Stimulated activated CD4-positive, alpha-beta T cell treated with anti-CD3 and anti-CD28 coated beads, TNF-alpha, amount 100 ng/mL, for 24 hours (primary cell): ENCODE measurements at places on chromosomes 3 and 15.

- DNase-seq, result no peak
Measured at GRCh38 chr15:85028416-85028815, 46.8 kb downstream of the PDE8A start.

DNA sequence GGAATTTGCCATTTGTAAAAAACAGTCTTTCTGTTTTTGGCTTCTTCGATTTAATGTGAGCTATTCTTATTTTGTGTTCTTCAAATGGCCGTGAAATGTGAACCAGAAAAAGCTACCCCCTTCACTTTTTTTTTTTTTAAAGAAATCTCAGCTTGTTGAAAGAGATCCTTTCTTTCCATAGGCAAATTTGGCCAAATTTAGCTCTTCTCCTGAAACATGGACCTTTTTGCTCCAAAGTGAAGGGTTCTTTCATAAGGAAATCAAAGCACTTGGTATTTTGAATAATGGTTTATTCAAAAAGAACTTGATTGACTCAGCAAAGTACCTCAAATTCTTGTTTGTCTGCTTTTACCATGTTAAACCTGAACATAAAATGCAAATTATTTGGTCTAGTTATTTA is 10.1 kb downstream of the RCN2 start:
- DNase-seq, result no peak

DNA sequence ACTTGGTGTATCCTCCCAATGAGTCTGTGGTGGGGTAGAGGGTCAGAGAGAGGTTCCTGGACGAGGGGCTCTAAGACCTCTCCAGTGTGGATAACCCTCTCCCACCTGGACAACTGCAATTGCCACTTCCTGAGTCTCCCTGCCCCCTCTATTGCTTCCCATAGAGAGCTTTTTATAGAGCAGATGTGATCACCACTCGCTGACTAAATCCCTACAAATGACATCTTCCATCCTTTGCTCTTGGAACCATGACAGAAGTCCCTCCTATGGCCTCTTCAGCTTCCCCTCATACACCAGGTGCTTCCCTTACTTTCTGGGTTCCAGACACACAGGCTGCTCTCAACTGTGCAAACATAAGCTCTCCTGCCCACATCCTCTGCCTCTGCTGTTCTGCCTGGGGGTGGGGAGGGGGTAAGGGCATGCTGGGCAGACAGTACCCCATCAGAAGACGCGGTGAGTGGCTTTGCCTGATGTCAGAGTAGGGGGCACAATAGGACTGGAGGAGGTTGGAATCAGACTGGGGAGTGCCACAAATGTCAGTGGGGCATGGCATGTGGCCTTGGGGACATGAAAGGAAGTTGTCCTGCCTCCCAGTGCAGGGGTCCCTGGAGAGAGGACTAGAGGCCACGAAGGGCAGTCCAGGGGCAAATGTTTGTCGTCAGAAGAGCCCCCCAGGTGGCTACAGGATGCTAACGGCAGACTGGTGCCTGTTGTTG is 15.2 kb downstream of the ITIH3 start:
- no peak for DNase-seq

DNA sequence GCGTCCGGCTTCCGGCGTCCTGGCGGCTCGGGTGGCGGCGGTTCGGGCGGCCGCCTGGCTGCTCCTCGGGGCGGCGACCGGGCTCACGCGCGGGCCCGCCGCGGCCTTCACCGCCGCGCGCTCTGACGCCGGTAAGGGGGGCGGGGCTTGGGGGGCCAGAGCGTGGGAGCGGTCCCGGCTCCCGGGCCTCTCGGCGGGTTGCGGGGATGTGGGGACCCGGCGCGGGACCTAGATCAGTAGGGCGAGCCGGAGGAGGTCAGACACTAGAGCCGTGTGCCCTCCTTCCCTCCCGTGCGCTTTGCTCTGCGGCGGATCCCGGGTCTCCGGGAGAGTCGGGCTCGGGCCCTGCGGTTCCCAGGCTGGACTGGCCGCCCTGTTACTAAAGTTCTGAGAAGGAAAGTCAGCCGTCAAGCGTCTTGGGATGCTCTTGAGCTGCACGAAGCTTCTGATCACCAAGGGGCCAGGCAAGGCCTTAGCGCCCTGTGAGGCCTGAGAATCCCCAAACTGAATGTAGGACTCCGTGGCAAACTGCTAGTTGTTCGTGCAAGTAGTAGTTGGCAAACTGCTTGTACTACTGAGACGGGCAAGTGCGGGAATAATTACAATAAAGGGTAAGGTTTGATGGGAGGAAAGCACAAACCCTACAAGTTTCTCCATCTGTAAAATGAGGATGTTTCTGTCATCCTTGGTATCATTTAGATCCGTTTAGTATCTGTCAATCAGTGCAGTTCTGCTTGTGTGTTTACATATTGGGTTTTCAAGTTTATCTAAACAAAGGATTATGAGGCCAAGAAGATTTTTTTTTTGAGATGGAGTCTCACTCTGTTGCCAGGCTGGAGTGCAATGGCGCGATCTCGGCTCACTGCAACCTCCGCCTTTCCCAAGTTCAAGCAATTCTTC is 587 bp downstream of the PIGX start:
- DNase-seq, result peak; percentile 65

DNA sequence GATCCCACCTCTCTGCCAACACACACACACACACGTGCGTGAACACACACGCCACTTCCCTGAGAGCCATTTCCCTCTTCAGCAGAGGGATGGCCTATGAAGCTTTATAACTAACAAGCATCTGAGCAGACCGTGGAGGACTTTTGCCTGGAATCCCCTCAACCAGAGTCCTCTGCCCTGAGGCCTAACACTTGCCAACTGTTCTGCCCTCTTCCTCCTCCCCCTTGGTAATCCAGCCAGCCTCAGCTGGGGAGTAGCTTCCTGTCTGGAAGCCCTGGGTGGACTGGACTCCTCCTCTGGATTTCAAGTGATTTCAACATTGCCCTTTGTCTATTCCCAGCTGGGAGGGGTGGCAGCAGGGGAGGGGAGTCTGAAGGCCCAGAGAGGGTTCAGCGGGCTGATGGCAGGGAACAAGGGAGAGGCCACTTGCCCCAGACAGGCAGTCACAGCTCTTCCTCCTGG is 68.4 kb upstream of the HACD2 start:
- no peak for DNase-seq

DNA sequence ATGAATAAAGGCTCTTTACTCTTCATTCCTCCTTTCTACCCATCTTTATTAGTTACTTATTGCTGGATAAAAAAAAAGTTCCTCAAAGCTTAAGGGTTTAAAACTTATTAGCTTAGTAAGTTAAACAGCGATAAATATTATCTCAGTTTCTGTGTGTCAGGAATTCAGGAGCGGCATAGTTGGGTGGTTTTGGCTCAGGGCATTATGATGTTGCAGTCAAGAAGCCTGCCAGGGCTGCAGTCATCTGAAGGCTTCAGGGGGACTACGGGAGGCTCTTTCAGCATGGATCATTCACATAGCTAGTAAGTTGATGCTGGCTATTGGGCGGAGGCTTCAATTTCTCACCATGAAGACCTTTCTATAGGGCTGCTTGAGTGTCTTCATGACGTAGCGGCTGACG is 1.9 kb upstream of the DLG1 start:
- DNase-seq, result no peak

GRCh38 chr15:57640930-57641682 is 49.4 kb downstream of the MYZAP start:
- DNase-seq, result no peak

- DNase-seq, result no peak
Measured at GRCh38 chr15:74444106-74445062, 10.6 kb upstream of the SEMA7A start.

- no peak for DNase-seq
Measured at GRCh38 chr3:71056327-71056726, 527.2 kb downstream of the FOXP1 start.

- DNase-seq, result no peak
Measured at GRCh38 chr15:62421289-62421688, 256.2 kb upstream of the C2CD4B start.

DNA sequence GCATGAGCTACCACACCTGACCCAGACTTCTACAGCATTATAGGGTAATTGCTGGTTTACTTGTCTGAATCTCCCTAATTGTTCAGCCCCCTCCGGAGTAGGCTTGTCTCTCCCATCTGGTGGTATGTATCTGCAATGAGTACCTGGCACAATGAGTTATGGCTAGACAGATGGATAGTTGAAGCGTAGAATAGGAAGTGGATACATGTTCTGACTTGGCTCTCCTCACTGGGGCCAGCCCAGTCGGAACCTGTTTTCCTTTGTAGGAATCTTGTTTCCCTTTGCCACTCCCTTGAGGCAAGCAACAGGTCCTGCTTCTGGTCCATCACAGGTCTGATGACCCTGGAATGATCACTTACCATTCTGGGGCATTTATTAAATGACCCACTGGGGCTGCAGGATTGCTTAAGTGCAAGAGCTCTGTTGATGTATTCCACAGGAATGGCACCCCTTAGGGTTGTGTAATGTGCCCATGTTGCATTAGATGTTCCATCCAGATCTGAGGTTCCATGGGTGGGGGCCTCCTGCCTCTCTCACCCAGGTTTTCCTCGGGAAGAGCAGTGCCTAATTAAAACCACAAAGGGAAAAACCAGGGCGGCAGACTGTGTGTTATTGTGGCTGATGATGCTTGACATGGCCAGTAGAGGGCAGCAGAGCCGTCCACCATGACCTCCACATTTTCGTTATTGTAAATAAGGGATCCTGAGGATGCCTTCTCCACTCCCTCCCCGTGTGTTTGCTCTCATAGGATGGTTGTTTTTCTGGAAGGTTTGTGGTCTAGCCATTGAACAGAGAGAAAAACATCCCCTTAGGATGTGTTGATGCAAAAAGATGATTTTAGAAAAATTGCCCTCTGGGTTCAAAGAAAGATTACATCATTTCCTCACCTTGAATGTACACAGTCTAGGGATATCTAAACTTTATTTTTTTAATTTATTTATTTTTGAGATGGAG is 58.0 kb downstream of the CMTM8 start:
- DNase-seq, result peak; percentile 38

DNA sequence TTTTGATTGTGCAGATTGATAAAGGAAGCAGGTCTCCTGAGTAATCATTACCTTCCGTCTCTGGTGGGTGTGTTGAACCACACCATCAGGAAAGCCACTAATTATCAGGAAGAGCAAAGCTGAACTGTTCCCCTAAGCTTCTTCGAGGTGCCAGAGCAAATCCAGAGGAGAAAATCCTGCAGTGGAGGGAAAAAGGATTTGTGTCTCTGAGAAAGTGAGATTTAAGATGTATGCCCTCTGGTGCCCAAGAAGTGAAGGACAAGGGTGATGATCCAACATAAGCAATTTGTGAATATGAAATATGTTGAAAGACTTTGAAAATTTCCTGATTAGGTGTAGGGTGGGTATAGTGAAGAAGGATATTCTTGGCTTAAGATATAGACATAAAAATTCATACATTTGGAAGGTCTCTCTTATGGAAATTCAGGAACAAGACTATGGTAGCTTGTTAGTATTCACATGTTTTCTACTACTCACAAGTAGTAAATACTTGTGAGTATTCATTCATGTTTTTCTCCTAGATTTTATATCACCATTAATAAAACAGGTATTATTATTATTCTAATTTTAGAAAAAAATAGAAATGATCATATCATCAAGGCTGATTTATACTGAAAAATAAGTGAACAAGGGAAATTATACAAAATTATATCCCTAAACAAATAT is 34.8 kb downstream of the COMMD2 start:
- no peak for DNase-seq

- DNase-seq, result no peak
Measured at GRCh38 chr3:34859746-34860145, 779.6 kb upstream of the ARPP21 start.

DNA sequence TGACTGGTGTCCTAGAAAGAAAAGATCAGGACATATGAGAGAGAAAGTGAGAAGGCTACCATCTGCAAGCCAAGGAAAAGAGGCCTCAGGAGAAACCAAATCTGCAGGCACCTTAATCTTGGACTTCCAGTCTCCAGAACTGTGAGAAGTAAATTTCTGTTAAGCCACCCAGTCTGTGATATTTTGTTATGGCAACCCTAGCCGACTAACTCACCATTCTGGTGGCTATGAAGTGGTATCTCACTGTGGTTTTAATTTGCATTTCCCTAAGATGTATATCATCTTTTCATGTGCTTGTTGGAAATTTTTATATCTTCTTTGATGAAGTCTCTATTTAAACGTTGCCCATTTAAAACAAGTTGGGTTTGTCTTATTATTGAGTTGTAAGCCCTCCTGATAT is 40.6 kb downstream of the ILDR1 start:
- no peak for DNase-seq

DNA sequence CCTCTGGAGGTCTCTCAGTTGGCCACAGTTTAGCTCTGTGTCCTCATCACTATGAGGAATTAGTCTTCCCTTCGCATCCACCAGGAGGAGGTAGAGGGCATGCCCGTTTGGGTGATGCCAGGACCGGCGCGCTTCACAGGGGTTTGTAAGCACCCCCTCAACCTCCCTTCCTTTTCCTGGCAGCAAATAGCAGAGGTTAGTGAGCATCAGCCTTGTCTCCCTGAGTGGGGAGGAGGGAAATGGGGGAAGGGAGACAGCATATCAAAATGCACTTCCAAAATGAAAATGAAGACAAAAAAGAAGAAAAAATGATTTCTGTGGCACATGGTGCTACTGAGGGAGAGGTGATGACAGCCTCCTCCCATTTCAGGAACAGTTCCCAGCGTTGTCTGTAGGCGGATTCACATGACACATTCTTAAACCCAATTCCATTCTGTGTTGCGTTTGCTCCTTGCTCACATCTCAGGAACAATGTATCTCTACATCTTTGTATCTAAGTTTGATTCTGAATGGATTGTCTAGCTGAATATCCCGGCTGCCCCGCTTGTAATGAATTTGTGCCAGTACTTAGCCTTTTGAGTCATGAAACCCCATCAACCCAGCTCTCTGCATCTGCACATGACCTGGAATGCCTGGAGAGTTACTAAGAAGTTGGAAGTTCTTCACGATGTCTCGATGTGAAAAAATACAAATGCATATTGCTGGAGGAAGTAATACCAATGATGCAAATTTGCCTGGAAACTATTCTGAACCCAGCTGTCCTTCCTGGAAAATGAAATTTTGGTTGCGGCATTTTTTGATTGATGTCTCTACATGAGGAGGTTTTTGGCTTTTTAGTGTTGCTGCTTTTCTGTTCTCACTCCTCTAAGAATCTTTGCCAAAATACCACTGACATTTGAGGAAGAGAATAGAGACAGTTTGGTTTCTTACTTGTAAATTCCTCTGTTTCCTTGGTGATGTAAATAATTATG is 45.2 kb downstream of the TYRO3 start:
- DNase-seq, result peak; percentile 12

- DNase-seq, result no peak
Measured at GRCh38 chr15:45130291-45131000, 652 bp downstream of the DUOX1 start.
